Stimulated activated CD8-positive, alpha-beta memory T cell treated with anti-CD3 and anti-CD28 coated beads, Interleukin-7, amount 100 ng/mL, for 1 hour (primary cell): ENCODE measurements at places on chromosomes 4 and X.

GRCh38 chrX:134990475-134990800 lies 353 bp upstream of the SMIM10 start:
- no peak for DNase-seq

DNA sequence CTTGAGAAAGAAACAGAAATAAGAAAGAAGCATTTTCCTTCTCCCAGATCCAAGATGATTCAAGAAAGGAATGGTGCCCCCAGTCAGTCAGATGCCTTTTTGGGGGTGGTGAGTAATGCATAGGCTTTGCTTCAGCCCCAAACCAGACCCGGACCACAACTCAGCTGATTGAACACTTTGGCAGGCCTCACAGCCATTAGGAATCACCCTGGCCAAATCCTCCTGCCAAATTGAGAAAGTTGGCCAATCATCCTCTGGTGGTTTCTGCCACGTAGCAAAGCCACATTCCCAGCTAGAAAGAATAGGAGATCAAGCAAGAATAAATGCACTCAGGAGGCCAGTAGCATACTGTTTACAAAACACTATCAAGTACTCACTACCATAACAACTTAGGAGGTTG lies 33.7 kb downstream of the FRMD7 start:
- DNase-seq = no peak

DNA sequence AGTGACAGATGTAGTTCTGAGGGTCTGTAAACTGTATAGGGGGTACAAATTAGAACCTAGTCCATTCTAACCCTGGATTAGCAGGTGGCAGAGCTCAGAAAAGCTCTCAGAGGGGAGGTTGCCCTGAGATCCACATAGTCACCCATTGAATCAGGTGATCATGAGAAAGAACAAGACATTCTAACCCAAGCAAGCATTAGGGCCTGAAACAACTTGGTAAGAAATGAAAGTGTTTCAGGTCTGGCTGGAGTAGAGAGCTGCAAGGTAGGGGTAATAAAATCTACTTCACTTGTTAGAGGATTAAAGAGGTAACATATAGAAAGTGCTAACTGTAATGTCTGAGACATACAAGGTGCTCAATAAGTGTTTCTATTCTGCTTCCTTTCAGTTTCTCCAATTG lies 8.8 kb upstream of the BMP2K start:
- DNase-seq = no peak

DNA sequence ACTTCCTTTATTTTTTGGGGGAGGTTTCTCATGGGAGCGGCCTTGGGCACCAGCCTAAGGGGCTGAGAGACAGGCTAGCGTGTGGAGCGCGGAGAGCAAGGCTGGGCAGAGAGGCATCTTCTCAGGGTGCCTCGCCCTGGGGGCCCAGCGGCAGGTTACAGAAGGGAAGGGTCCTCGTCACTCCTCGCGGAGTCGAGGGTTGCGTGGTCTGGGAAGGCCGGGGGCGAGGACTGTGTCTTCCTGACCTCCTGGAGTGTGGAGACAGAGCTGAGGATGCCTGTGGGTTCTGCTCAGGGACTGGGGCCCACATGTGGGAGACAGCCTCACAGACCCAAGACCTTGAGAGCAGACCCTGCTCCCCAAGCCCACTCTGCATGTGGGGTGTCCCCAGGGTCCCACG lies 79.6 kb upstream of the LRPAP1 start:
- DNase-seq = no peak

DNA sequence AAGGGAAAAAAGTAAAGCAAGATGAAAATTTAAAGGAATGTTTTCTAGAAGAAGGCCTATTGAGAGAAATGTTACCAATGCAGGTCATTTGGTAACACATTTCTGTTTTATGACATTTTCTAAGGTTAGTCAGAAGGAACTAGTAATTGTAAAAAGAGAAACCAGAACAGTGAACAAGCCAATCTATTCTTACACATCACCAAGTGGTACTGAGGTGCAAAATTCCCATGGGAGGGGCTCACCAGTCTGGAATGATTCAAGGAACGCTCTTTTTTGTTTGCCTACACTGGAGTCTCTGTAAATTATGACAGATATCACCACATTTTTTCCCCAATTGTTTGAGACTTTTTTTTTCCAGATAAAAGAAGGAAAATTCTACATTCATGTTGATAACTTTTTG lies 404.7 kb upstream of the CNKSR2 start:
- DNase-seq = no peak
